Pericardium fibroblast (primary cell): ENCODE measurements at places on chromosomes 4 and X. TPM values are rescaled to one million over a fixed set of nuclear protein-coding genes. Genes with fewer than 3 reads are reported as not detected.

MAGEA8 gene
- not detected in 2 replicates for total RNA-seq

PTTG2 gene
- not detected in 2 replicates for total RNA-seq

TMEM35A gene
- 0.47 and 4.4 TPM in 2 replicates for total RNA-seq

ADH4 gene
- not detected in 2 replicates for total RNA-seq

DKK2 gene
- not detected in 2 replicates for total RNA-seq

OTC gene
- total RNA-seq: not detected in 2 replicates

AGA gene
- 5.8 and 13.4 TPM in 2 replicates for total RNA-seq

TRO gene
- total RNA-seq: 15.2 and 24.0 TPM in 2 replicates

PDCL2 gene
- not detected in 2 replicates for total RNA-seq

MAGED4B gene
- 16.9 and 28.4 TPM in 2 replicates for total RNA-seq

TMEM150C gene
- total RNA-seq: 0.09 and 0.23 TPM in 2 replicates

DCAF8L2 gene
- not detected in 2 replicates for total RNA-seq

VAMP7 gene
- 26.6 and 29.3 TPM in 2 replicates for total RNA-seq

PAGE5 gene
- not detected in 2 replicates for total RNA-seq

USP51 gene
- total RNA-seq: 0.70 and 4.3 TPM in 2 replicates

BCORL1 gene
- total RNA-seq: 3.9 and 8.0 TPM in 2 replicates

AFF2 gene
- total RNA-seq: 0.34 and 0.35 TPM in 2 replicates

HTR2C gene
- total RNA-seq: not detected in 2 replicates

VEGFD gene
- total RNA-seq: 0.58 and 6.6 TPM in 2 replicates

FRMD7 gene
- not detected in 2 replicates for total RNA-seq
